ENCODE measurements at places on chromosomes 7 and 10. TPM values are rescaled to one million over a fixed set of nuclear protein-coding genes. Genes with fewer than 3 reads are reported as not detected.

GRCh38 chr7:100888988-100889750, at the start of gene UFSP1:
Gene UFSP1 (minus strand): TSS chr7:100889715. CDS start chr7:100889271, 444 bp downstream.
- DNase-seq = no peak

DNA sequence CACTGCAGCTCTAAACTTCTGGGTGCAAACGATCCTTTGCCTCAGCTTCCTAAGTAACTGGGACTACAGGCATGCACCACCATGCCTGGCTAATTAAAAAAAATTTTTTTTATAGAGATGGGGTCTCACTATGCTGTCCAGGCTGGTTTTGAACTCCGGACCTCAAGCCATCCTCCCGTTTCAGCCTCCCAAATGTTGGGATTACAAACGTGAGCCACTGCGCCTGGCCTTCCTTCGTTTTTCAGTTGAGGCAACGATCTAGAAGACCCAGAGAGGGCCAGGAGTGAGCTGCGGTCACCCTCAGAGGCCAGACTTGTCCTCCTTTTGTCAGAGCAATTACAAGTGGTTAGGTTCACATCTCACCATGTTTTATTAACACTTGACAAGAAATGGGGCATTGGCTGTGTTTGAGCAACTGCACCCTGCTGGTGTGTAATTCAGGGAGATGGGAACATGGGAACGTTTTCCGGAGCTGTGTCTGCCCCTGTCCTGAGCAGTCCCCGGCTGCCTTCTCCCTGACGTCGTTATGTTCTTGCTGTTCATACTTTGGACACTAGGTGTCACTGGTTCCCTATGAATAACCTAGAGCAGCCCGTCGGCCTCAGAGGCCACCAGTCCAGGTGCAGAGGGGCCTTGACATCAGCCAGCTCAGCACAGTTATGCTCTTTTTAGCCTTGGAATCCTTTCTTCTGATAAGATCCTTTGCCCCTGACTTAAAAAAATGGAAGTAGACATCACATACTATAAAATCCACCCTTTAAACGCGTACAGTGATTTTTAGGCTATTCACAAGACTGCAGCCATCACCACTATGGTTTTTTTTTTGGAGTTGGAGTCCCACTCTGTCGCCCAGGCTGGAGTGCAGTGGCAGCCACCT, 375.0 kb downstream of the TYW1 start:
- DNase-seq = no peak

DNA sequence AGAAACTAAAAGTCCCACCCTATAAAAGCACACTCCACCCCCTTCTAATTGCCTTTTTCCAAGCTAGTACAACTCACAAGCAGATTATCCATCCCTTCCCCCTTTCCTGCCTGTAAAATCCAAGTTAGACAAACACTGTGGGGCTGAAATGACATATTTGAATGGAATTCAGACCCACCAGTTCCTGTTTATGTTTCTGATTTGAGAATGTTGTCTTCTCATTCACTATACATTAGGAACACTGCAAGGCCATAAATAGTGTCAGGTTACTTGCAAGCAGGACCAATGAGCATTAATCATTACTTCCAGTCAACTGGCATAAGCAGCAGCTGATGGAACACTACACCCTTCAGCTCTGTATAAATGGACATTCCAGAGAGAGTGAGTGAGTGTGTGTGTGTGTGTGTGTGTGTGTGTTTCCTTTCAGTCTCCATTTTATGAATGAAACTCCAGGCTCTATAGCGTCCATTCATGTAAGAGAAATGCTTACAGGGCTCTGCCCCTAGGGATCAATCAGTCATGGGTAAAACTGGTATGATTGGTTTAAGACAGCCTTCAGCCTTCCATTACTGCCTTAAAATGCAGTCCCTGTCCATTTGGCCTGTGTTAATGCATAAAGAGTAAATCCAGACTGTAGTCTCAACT, 69.3 kb downstream of the ETV1 start:
- DNase-seq = no peak

DNA sequence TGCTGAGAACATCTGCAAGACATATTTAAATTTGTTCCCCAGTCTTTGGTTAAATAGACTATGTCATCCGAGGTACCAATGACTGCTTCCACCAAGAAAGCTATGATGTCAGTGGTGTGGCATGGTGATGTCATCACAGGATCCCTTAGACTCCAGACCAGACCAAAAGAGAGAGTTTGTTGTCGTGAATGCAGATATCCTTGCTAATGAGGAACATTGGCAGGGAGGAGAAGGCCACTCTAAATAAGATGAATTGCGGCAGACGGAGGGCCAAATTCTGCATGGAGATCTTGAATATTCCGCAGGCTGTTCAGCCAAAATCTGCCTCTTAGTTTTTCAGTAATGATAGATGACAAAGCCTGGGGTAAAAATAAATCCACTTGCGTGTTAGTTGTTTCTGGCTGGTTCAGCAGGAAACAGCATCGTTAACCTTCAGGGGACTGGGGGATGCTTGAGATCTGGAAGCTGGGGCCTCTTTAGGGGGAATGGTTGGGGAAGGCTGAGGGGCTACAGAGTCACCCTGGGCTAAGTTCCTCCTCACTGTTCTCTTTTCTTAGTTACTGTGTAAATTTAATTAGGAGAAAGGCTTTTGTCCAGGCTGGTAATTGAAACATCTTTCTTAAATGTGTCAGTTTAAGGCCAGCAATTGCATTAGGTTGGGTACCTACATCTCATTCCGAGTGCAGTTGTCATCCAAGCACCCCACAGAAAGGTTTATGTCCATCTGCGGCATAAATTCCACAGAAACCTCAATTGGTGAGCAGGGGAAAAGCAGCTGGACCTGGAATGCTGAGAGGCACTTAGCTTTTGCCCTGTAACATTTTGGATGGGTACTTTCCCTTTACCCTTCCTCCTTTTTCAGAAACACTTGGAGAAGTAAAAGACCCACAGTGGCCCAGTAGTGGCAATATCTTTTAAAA, 11.6 kb upstream of the CAMK1D start:
- DNase-seq = no peak

DNA sequence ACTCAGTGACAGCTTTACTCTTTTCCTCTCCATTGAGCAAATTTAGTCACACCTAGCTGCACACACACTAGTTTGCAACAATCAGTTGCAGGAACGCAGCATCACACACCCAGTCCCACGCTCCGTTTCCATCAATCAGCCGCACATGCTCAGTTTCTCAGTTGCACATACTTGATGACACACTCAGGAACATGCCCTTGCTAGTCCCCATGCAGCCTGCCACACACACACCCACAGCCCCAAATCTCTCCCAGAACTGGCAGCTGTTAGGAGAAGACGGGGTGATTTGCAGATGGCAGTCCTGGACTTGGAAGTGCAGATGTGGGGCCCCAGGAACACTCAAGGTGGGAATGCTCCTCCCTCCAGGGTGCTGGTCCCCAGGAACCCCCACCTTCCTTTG, 7.7 kb downstream of the LBX1 start:
- DNase-seq = no peak

DNA sequence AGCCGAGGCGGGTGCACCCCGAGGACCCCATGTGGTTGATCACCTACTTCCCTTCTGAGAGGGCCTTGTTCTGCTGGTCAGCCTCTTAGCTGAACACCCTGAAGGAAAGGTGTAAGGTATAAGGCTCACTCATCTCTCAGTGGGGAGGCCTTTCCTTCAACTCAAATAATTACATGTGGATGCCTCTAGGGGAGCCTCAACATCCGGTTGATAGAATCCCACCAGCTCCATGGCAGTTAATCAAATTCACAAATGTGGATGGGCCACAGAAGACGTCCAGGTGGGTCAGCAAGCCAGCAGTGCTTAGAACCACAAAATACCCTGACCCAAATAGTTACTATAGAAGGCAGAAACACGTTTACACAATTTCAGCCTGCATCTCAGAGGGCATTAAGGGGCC, 37.7 kb upstream of the ZNF32 start:
- no peak for DNase-seq

DNA sequence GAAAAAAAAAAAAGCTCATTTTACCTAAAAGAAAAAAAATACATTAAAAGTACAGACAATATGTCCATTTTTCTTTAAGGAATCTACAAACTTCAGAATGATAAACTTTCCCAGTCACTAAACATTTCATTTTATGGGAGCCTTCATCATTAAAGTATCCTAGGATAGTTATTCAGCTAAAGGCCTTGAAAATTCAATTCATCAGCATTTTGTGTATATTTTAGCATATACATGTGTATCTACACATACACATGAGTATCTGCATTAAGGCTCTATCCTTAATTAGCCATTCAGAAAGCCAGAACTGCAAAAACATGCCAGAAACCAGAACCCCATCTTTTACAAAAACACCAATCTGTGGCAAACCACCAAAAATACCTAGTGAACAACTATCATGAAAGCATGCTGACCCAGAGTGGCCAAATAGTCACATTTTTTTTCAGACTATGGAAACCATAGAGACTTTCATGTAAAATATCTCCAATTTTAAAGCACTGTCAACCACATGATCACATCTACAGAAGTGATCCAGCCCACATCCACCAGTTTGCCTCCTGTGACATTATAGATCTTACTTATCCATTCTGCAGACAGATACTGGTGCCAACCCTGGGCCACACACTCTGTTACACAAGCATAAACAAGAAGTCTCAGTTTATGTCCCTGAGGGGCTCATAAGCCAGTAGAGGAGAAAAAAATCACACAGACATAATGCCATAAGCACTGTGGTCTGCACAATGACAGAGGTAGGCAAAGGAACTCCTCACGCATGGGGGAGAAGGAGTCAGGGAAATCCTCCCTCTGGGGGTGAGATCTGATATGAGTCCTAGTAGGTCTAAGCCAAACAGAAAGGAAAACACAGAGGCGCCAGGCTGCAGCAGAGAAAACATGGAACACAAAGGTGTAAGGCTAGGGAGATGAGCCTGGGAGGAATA, 79.2 kb downstream of the SRPK2 start:
- no peak for DNase-seq

DNA sequence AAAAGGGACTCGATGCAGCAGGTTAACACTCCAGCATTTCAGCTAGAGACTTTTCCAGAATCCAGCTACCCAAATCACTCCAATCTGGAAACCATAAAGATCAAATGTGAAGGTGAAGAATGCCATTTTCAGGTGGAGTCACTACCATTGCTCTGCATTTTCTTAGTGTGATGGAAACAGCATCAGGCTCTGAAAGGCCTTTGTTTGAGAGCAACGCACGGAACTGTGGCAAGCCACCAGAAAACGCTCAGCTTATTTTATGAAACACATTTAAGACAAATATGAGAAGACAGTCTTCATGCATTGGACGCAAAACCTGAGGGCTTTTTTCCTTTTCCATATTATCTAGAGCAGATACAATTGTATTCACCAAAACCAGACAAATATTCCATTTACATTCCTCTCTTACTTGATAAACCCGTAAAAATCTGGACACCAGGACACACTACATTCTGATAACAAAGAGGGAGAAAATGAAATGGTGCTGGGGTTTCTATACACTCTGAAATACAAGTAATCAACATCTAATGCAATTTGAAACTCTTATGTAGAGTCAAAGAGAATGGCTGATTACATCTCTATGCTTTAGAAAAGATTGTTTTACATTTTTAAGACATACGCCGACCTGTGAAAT, 99.1 kb downstream of the NRP1 start:
- no peak for DNase-seq

GRCh38 chr7:150375662-150376521, 3.2 kb upstream of the ZNF775 start:
- no peak for DNase-seq

- no peak for DNase-seq
These were observed 958.8 kb upstream of the ZNF722 start for GRCh38 chr7:63039882-63040281.

DNA sequence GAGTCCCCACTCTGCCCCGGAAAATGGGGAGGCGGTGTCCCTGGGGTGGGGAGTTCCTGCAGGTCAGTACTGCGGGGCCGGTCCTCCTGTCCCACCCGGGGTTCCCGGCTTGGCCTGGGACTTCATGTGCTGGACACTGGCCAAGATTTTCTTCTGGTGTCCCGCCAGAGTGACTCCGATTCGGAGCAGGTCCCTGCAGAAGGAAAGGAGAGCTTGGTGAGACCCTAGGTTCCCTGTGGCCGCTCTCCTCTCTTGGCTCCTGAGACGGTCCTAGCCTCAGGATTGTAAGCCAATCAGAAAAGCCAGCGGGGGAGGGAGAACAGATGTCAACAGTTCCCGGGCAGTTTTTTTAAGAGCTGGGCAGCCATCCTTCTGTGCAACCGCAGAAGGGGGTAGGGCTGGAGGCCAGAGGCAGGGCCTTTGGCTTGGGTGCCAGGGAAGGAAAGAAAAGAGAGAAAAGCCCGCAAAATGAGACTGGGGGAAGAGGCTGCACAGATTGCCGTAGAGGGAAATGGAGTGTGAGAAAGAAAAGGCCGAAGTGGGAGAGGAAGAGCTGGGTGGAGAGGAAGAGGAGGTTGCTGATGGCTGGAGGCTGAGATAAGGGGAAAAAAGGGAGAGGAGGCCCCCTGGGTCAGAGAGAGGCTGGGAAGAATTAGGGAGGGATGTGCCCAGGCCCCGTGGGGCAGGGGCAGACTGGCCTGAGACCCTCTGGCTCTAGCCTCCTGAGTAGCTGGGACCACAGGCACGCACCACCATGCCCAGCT, 23.7 kb downstream of the EPHB4 start:
- DNase-seq = no peak

DNA sequence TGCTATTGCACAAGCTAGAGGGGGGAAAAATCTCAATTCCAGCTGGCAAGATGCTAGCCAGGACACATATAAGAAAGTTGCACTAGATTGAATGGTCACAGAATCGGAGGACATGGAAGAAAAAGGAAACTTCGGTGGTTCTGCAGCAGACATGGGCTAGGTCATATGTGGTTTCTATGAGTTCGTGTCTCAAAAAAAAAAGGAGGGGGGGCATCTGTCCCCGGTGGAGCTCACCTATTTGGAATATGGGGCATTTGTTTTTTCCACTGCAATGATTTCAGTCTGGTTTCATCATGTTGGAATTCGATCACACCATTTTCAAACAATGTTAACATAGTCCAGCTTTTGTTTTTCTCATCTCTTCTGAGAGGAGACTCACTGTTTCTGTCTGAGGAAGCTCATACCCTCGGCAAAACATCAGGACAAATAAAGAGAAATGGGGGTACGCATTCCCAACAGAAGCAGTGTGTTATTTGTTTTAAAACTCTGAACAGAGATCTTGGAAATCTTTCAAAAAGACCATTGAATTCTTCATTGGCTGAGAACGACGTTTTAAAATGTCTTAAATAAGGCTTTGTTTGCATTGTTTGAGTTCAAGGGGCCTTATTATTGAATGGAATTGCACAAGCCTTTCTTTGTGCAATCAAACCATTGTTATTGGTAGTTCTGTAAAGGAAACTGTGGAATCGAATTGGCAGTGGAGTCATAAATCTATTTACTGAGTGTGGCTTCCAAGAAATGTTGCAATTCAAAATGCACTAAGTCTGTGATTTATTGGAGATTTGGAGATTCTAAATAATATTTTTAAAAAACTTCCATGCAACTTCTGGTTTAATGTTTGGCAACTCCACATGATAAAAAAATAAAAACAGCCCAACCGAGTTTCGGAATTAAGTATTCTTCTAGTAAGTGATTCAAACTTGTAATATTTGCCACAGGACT, 173.2 kb downstream of the RTKN2 start:
- DNase-seq = no peak

Gene FAM237B
- not detected for total RNA-seq

Gene INMT
- total RNA-seq = not detected

Gene GPNMB
- total RNA-seq = not detected

Gene CREB5
- 0.62 TPM for total RNA-seq

Gene TIMM23
- 80.1 TPM for total RNA-seq

Gene ZNF727
- total RNA-seq = not detected

Measured in natural killer cell treated with Interleukin-12 subunit alpha and Interleukin-12 subunit beta and Interleukin-15 and Interleukin-18, amount 100 ng/mL, for 72 hours (primary cell).